ENCODE measurements at places on chromosomes 4 and X.

DNA sequence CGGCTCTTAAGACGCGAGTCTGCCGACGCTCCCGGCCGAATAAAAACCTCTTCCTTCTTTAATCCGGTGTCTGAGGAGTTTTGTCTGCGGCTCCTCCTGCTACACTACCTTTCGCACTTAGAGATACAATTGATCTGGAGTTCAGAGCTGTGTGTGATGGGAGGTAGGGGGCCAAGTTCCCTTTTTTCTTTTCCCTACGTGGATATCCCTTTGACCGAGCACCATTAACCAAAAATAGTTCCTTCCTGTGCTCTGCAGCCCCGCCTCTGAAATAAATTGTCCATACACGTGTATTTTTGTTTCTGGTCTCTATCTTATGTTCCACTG is 555 bp upstream of the PGM2 start:
- DNase-seq, result peak; percentile 15

DNA sequence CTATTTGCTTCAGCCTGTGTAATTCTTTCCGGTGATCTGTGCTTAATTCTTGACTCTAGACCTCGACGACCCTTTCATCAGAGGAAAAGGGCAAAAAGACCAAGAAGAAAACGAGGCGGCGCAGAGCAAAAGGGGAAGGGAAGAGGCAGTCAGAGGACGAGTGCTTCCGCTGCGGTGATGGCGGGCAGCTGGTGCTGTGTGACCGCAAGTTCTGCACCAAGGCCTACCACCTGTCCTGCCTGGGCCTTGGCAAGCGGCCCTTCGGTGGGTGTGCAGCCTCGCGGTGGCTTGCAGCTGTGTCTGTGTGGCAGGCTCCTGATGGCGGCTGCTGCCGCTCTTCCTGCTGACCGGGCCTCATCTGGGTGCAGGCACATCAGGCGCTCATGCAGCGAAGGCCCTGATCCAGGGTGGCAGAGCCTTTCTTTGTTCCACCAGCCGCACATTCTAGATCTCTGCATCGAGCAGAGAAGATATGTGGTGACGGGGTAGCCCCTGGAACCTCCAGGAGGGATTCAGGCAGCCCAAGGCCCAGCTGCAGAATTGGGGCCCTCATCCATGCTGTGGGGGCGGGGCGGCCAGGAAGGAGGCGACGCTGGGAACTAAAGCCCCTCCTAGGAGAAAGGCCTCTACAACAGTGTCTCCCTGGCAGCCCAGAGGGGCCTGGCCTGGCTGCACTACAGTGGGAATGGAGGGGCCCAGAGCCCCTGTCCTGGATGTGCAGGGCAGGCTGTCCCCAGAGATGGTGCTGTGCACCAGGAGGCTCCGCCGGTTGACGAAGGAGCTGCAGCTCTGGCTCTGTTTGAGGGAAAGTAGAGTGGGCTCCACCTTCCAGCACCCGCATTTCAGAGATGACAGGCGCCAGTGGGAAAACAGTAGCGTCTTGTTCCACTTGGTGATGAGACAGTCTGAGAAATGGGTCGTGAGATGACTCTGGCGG is 32.1 kb downstream of the NELFA start:
- no peak for DNase-seq

DNA sequence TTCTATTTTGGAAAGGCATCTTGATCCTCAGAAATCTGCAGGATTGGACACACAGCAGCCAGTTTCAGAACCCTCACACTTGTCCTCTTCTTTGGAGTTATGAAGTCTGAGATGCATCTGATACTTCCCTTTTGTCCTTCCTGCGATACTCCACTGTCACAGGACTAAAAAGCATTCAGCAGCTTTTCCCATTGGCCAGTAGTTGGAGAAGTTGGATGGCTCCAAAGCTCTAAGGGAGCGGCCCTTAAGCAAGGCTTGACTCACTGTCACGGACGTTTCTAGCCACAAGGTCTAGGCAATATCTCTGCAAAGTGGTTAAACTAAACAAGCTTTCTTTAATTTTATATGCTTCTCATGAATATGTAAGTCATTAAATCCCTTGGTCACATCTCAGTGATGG is 417.0 kb downstream of the AFF2 start:
- no peak for DNase-seq

DNA sequence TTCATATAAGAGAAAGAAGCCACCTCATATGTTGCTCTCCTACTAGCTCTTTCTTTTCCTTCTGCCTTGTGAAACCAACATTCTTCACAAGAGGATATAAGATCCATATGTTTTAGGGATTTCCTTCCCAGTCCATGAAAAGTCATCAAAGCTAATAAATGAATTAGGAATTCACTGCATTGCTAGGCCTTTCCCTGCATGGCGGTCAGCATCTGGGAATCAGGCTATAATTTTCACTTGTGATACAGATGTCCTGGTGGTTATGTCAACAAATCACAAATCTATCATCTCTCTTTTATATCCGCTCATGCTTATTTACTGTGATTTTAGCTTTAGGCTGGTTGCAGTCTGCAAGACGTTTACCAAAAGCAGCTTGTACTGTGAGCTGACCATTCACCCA is 510.0 kb downstream of the NLGN4X start:
- DNase-seq, result no peak

- no peak for DNase-seq
Measured at GRCh38 chr4:10421344-10422055, 35.7 kb downstream of the ZNF518B start.

DNA sequence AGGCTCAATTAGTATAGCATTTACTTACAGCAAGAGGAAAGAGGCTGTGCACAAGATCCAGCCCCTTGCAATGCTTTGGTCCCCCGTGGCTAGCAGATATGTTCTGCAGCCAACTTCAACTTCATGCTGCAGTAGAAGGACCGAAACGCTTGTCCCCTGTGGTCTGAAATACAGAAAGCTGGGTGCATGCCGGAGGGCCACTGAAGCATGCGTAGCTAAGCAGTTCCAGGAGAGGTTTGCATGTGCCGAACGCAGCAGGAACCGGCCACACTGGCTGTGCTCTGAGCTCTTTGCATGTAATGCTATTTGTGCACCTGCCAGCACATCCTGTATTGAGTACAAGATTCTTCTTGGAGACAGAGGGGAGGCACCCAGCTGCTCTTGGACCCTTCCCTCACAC is 35.8 kb upstream of the SHISA3 start:
- no peak for DNase-seq

DNA sequence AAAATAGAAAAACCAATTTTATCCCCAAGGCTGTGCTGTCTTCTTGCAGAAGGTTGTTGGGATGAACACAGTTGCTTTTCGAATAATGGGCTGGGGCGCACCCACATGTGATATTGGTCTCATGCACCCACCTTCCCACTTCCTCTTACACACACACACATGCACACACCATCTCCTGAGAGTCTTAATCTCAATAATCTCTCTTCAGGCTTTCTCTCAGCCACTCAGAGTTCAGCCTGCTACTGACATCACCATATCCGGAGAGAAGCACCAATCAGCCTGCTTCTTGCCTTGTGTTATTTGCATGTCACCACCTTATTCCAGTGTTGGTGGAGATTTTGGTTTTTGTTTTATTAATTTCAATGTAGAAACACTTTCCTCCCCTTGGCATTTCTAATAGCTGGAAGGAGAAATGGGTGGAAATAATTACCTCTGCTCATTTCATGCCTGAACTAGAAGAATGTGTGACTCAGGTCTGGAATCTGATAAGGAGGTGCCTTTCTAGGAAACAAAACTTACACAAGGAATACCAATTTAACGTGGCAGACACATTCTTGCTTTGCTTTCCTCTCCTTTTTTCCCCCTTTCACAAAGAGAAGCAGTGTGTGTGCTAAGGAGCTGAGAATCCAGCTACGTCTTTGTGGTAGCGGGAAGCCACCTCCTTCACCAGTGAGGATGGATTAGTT is 400.2 kb downstream of the MID1IP1 start:
- DNase-seq, result no peak

DNA sequence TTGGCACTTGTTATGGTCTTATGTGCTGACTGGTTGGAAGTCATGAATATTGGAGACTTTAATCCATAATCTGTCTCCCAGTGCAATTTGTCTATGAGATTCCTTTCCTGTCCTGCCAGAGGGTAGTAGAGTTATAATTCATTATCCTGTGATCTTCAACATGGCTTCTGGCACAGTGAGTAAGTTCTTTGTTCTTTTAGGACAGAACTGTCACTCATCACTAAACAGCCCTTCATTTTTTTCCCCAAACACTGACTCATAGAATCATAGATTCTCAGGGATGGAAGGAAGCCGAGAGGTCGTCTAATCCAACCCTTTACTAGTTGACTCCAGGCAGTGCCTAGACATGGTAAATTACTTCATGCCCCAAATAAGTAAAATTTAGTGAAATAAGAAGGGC is 78.4 kb downstream of the LUZP4 start:
- DNase-seq, result no peak

- no peak for DNase-seq
Measured at GRCh38 chrX:9535101-9535500, 70.2 kb downstream of the TBL1X start.

- DNase-seq, result no peak
Measured at GRCh38 chrX:9171841-9172463, 138.0 kb upstream of the FAM9B start.

GRCh38 chr4:87895964-87896621 is 63.3 kb downstream of the MEPE start:
- DNase-seq, result no peak

DNA sequence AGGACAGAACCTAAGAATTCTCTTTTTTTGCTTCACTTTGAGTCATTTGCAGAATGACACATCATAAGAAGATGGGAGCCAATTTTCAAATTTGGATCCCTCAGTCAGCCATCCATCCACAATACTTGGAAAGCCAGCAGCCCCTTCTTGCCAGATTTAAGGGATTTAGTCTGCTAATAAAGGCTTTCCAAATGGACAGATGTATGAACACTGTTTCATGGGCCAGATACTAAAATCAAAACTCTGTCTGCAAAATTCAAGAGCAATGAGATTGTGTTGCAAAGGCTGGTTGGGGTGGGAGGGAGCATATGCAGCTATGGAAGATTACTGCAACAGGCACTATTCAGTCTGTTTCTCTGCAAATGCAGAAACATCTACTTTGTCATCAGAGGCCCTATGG is 37.7 kb upstream of the KCNIP4 start:
- no peak for DNase-seq

- no peak for DNase-seq
Measured at GRCh38 chr4:88880501-88881226, 176.3 kb downstream of the FAM13A start.

- no peak for DNase-seq
Measured at GRCh38 chr4:92035666-92036065, 268.1 kb upstream of the GRID2 start.

- DNase-seq, result no peak
Measured at GRCh38 chr4:5237086-5237660, 185.9 kb downstream of the STK32B start.

DNA sequence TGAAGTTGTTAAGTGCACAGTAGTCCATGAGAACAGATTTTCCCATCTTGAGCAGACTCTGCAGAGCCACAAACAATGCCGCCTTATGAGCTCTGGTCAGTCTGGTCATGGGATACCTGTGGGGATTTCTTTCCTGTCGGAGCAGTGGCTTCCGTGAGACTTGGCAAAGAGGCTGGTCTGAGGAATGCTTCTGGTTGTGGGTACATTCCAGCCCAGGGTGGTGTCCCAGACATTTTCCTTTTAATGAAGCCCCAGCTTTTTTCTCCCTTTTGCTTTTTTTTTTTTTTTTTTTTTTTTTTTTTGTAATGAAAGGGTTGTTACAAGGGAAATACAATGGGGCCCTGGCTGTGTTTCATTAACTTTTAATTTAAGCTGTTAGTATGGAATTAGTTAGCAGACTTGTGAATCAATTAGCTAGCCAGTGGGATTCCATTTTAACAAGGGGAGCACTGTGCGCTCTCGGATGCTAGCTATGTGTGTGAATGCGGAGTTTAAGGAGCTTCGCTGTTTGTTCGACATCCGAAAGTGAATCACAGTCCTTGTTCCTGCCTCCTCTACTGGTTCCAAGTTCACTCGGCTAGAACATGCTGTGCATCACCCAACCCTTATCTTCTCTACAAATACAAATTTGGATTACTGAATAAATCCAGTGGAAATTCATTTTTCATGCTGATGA is 225.1 kb downstream of the CBR4 start:
- no peak for DNase-seq

GRCh38 chr4:2756691-2757350 is 685 bp upstream of the TNIP2 start:
- no peak for DNase-seq

- no peak for DNase-seq
Measured at GRCh38 chrX:84078991-84079390, 109.0 kb downstream of the RPS6KA6 start.

GRCh38 chr4:165970703-165971420 is 97.8 kb downstream of the TLL1 start:
- no peak for DNase-seq

- DNase-seq, result no peak
Measured at GRCh38 chr4:155975511-155975910, 21.8 kb upstream of the CTSO start.

GRCh38 chr4:133574248-133574647 is 425.2 kb downstream of the PCDH10 start:
- DNase-seq, result no peak

DNA sequence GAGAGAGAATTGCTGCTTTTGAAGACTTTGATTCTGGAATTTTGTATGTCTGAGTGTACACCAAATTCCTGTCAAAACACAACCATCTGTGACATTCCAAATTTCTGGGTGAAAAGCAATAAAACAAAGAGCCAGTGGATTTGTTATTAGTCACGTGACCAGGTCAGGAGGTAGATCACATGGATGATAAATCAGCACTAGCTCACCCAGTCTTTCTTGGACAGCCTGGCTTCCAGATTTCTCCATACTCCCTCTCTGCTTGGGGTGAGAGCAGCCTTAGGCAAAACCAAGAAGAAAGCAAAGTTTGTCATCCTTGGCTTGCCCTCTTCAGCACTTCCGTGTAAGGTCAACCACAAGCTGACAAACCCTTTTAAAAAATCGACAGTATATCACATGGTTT is 194.2 kb downstream of the CLCN4 start:
- DNase-seq, result no peak

DNA sequence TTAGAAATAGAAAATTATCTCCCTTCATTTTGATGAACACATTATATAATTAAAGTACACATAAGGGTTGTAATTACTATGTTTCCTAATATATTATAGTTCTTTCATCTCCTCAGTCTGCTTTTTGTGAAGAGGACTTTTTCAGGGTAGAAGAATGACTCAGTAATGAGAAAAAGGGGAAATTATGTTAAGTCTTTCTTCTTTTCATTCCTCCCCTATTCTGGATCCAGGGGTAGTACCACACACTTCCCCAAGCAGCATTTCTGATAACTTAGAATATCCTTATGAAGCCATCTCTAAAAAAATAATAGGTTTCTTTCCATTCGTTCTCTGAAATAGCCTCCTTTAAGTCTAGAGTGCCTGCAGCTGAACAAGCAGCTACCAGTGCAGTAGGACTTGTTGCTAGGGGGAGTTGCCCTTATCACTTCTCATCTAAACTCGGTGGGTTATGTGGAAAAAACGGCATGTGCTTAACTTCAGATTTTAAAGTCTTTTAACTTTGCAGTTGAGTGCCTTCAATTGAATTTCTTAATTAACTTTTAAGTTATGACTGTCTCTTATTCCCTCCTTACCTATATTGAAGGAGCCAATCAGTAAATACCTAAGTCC is 184.8 kb downstream of the ARHGAP24 start:
- no peak for DNase-seq

- DNase-seq, result no peak
Measured at GRCh38 chr4:53734584-53735353, 143.5 kb upstream of the LNX1 start.

Measured in CD4-positive, alpha-beta T cell treated with Interleukin-2 at 100 ng/mL for 4 hours (primary cell).